ENCODE measurements at places on chromosomes 12 and 14. TPM values are rescaled to one million over a fixed set of nuclear protein-coding genes. Genes with fewer than 3 reads are reported as not detected.

Gene TBX3
- polyA plus RNA-seq = 5.0 TPM

Gene VDR
- polyA plus RNA-seq = 0.62 TPM

Gene LRRK2
- polyA plus RNA-seq = 3.7 TPM

Gene ANO4
- polyA plus RNA-seq = 0.03 TPM

Gene GPX2
- not detected for polyA plus RNA-seq

Gene TULP3
- polyA plus RNA-seq = 3.9 TPM

Gene EMP1
- 11.0 TPM for polyA plus RNA-seq

Gene GMFB
- 22.9 TPM for polyA plus RNA-seq

Gene FGF23
- polyA plus RNA-seq = not detected

Gene SRRM4
- 0.09 TPM for polyA plus RNA-seq

Gene APOF
- polyA plus RNA-seq = not detected
